Effector memory CD4-positive, alpha-beta T cell (primary cell): ENCODE measurements at places on chromosomes 7 and 10.
A peak's percentile ranks its signal among the peaks of the same experiment; 100 is the strongest.

- DNase-seq, result no peak
- no peaks in the 10 kb centered on the region for H3K27me3 ChIP-seq
- no peak overlapping the region for H3K27ac ChIP-seq
- H3K4me3 ChIP-seq, result no peak overlapping the region
- H3K36me3 ChIP-seq, result no peaks in the 10 kb centered on the region
These were observed 103.3 kb downstream of the CHRM2 start for GRCh38 chr7:136971776-136972175.

DNA sequence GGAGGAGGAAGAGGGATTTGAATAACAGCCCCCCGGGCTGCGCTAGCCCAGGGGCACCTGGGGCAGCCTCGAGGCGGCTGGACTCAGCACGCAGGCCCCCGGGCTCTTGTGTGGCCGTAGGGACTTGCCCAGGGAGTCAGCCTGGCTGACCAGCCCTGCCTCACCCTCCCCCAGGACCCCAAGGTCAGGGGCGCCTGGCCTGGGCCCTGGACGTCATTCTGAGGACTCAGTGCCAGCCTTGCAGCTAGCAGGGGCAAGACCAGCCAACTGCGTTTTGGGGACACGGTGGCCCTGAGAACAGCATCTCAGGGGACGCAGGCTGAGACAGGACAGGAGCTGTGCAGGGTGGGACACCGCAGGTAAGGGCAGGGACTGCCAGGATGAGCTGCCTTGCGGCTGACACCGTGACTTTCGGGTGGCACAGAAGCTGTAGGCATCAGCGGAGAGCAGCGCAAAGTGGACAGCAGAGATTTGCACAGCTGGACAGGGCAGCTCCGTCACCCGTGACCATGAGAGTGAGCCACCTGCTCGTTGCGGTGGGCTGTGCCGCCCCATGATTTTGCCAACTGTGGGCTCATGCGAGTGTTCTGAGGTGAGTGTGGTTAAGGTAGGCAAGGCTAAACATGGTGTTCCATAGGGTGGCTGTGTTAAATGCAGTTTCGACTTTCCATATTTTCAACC, 48.1 kb upstream of the UBE3C start:
- DNase-seq, result no peak
- no peaks in the 10 kb centered on the region for H3K4me1 ChIP-seq
- H3K27ac ChIP-seq, result no peak overlapping the region
- no peaks in the 10 kb centered on the region for H3K36me3 ChIP-seq
- H3K4me3 ChIP-seq, result no peak overlapping the region
- no peaks in the 10 kb centered on the region for H3K27me3 ChIP-seq

DNA sequence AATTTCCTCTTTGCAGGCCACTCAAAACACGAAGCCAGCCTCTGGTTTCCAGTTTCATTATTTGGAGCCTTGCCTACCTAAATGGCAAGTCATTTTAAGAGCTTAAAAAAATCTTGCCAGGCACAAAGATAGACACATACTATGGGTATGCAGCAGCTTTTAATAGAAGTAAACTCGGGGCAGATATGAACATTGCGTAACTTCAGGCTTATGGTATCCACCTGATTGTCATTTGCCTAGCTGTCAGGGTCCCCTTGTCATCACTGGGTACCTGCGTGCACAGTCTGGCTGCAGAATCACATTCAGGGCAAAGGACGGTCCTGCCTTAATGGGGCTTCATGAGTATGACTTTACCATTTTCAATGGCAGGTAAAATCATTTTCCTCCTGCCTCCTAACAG, 466.1 kb upstream of the NRP1 start:
- H3K4me3 ChIP-seq, result no peak overlapping the region
- no peaks in the 10 kb centered on the region for H3K4me1 ChIP-seq
- no peak overlapping the region for H3K27ac ChIP-seq
- DNase-seq, result no peak

GRCh38 chr7:156659961-156660360, 19.4 kb downstream of the RNF32 start:
- no peak overlapping the region for H3K4me3 ChIP-seq
- no peak overlapping the region for H3K27ac ChIP-seq
- no peaks in the 10 kb centered on the region for H3K36me3 ChIP-seq
- no peak for DNase-seq
- H3K4me1 ChIP-seq, result no peaks in the 10 kb centered on the region

- no peak overlapping the region for H3K27ac ChIP-seq
- no peaks in the 10 kb centered on the region for H3K4me1 ChIP-seq
- H3K4me3 ChIP-seq, result no peak overlapping the region
- H3K27me3 ChIP-seq, result no peaks in the 10 kb centered on the region
- no peaks in the 10 kb centered on the region for H3K36me3 ChIP-seq
These were observed 190.9 kb upstream of the PPP1R3A start for GRCh38 chr7:114109721-114110120.

DNA sequence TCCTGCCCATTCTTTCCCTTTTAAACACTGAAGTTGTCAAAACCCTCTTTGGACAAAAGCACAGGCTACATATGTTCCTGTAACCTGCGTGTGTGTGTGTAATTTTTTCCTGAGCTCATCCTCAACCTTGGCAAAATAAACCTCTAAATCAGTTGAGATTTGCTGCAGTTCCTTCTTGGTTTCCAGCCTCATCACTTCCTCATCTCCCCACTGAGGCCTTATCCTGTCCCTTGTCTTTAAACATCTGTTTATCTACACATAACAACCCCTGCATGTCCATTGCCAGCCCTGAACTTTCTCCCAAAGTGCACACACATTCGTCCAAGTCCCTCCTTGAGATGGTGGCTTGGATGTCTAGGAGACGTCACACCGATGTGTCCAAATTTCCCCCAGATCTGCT, 35.5 kb downstream of the LYZL2 start:
- no peaks in the 10 kb centered on the region for H3K4me1 ChIP-seq
- H3K27me3 ChIP-seq, result peaks cover 3% of the 10 kb centered on the region
- no peaks in the 10 kb centered on the region for H3K36me3 ChIP-seq
- H3K4me3 ChIP-seq, result no peak overlapping the region
- no peak overlapping the region for H3K27ac ChIP-seq

GRCh38 chr7:38704751-38705150, 73.6 kb upstream of the AMPH start:
- no peak overlapping the region for H3K27ac ChIP-seq
- H3K27me3 ChIP-seq, result no peaks in the 10 kb centered on the region
- no peaks in the 10 kb centered on the region for H3K36me3 ChIP-seq
- H3K4me1 ChIP-seq, result no peaks in the 10 kb centered on the region
- DNase-seq, result no peak
- no peak overlapping the region for H3K4me3 ChIP-seq

DNA sequence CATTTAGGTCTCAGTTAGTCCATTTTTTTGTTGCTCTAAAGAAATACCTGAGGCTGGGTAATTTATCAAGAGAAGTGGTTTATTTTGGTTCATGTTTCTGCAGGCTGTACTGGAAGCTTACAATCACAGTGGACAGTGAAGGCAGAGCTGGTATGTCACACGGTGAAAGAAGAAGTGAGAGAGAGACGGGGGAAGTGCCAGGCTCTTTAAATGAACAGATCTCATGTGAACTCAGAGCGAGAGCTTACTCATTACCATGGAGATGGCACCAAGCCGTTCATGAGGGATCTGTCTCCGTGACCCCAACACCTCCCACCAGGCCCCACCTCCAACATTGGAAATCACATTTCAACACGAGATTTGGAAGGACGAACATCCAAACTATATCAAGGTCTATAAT, 18.9 kb upstream of the PNLIPRP3 start:
- no peak for DNase-seq
- no peaks in the 10 kb centered on the region for H3K36me3 ChIP-seq
- H3K4me3 ChIP-seq, result no peak overlapping the region
- H3K27me3 ChIP-seq, result no peaks in the 10 kb centered on the region
- no peak overlapping the region for H3K27ac ChIP-seq

GRCh38 chr10:97974526-97975525, 55.6 kb downstream of the CRTAC1 start:
- no peak overlapping the region for H3K27ac ChIP-seq
- DNase-seq, result no peak
- H3K36me3 ChIP-seq, result no peaks in the 10 kb centered on the region
- H3K4me1 ChIP-seq, result no peaks in the 10 kb centered on the region

DNA sequence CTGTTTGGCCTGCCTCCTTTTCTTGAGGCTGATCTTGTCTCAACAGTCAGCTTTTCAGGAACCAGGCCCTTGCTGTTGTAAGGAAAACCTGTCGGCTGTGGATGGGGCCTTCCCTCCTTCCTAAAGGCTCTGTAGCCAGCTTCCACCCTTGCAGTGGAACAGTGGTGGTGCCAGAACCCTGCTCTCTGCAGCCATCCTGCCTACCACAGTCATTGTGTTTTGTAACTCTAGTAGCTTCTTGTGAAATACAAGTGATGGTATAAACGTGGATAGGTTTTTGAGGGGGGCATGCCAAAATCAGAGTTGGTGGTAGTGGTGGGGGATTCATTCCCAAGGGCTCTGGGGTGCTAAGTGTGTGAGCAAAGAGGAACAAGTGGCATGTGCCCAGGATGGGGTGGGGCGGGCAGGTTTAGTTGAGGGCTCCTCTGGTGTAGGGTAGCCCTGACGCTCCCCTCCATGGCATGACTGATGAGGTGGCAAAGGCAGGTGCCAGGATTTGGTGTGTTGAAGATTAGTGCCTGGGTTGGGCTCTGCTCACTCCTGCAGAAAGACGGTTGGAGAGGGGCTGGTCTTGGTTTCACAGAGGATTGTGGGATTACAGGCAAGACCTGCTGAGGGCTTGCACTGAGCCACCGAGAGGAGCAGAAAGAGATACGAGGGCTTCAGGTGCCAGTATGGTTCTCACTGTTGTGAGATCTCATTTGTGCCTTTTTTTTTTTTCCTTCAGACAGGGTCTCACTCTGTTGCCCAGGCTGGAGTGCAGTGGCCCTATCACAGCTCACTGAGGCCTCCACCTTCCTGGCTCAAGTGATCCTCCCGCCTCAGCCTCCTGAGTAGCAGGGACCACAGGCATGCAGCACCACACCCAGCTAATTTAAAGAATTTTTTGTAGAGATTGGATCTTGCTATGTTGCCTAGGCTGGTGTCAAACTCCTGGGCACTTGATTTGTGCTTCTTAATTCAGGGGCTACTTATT, 7.4 kb downstream of the TSPAN14 start:
- no peaks in the 10 kb centered on the region for H3K36me3 ChIP-seq
- H3K27ac ChIP-seq, result peak overlapping the region; percentile 84
- peak overlapping the region; percentile 55 for H3K4me3 ChIP-seq
- H3K4me1 ChIP-seq, result peaks cover 94% of the 10 kb centered on the region
- H3K27me3 ChIP-seq, result no peaks in the 10 kb centered on the region
- DNase-seq, result no peak

GRCh38 chr7:71015252-71015900, 116.6 kb upstream of the GALNT17 start:
- no peak overlapping the region for H3K27ac ChIP-seq
- H3K4me3 ChIP-seq, result no peak overlapping the region
- H3K4me1 ChIP-seq, result no peaks in the 10 kb centered on the region
- no peak for DNase-seq
- H3K27me3 ChIP-seq, result no peaks in the 10 kb centered on the region

- no peak overlapping the region for H3K27ac ChIP-seq
- H3K4me3 ChIP-seq, result no peak overlapping the region
- H3K27me3 ChIP-seq, result no peaks in the 10 kb centered on the region
- H3K36me3 ChIP-seq, result no peaks in the 10 kb centered on the region
These were observed 28.6 kb upstream of the GIMAP8 start for GRCh38 chr7:150421831-150422230.

DNA sequence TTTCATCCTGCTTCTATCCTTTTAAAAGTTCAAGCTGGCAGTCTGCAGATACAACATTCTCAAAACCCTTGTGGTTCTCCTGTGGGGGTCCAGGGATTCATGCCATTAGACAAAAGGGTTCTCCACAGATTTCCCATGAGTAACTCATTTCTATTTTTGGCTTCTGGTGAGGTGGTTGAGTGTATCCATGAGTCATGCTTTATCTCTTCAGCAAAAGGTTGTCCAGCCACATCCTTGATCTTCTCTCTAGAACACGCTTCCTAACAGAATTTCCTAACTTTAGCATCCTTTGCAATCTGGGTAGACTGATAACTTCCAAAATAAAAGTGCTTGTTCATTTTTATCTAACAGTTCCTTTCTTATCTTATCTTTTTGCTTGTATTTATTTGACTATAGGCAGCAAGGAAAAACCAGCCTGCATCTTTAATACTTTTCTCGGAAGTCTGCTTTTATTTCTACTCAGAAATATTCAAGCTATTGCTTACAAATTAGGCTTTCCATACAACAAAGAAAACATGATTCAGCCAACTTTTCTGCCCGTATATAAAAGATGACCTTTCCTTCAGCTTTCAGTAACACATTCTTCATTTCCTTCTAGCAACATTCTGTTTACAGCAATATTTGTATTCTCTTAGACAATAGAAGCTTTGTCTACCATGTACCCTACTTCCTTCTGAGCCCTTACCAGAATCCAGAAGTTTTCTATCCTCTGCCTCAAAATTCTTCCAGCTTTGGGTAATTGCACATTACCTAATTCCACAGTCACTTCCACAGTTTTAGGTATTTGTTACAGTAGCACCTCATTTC, 79.3 kb upstream of the IL6 start:
- H3K27me3 ChIP-seq, result no peaks in the 10 kb centered on the region
- no peaks in the 10 kb centered on the region for H3K36me3 ChIP-seq
- H3K4me3 ChIP-seq, result no peak overlapping the region

- no peak for DNase-seq
- no peak overlapping the region for H3K27ac ChIP-seq
- H3K4me1 ChIP-seq, result no peaks in the 10 kb centered on the region
- no peak overlapping the region for H3K4me3 ChIP-seq
These were observed 357.3 kb downstream of the CRPPA start for GRCh38 chr7:16063716-16064675.

DNA sequence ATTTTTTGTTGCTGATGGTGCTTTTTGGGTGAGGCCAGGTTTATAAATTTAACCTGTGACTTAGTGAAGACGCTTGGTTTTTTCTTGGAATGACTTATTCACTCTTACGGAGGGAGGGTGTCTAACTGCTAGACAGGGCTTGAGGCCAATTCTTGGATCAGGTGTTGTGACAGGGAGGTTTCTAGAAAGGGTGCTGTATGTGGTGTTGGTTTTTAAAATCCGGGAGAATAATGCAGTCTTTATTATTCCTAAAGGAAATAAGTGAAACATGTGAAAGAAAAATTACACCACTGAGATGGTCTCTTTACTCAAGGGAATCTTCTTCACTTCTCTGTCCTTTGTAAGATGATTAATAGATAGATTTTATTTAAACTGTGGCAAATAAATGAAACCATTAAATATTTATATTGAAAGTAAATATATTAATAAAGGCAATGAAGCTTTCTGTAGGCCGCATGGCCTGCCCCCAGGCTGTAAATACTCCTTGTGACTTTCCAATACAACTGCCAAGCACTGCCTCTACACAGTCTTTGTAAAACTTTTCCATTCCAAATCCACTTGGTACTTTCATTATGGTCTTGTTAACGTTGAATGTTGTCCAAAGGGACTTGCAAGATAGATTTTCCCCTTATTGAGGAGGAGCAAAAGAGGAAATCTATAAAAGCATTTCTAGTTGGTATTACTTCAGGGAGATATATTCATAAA, 323.1 kb downstream of the SUGCT start:
- H3K27ac ChIP-seq, result no peak overlapping the region
- H3K27me3 ChIP-seq, result no peaks in the 10 kb centered on the region
- no peaks in the 10 kb centered on the region for H3K4me1 ChIP-seq
- H3K4me3 ChIP-seq, result no peak overlapping the region
- no peak for DNase-seq
- H3K36me3 ChIP-seq, result no peaks in the 10 kb centered on the region

- no peaks in the 10 kb centered on the region for H3K36me3 ChIP-seq
- no peak overlapping the region for H3K27ac ChIP-seq
- no peaks in the 10 kb centered on the region for H3K27me3 ChIP-seq
These were observed 39.6 kb downstream of the GRK5 start for GRCh38 chr10:119246862-119247549.
